ENCODE measurements at places on chromosomes 2 and 18.

DNA sequence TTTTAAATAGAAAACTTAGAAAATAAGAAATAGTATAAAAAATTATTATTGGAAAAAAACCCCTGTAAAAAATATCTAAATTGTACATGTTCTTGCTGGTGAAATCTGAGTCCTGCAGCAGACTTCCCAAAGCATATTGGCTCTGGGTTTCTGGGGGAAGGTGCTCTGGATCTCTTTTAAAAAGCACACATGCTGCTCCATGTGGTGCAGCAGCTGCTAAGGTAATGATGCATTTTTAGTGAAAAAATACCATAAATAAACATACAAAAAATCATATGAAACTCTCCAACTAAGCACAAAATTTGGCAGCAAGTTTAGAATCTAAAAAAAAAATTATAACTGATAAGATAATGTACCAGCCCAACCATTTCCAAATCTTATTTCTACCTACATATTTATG lies 216.5 kb downstream of the GPD2 start:
- DNase-seq = no peak

DNA sequence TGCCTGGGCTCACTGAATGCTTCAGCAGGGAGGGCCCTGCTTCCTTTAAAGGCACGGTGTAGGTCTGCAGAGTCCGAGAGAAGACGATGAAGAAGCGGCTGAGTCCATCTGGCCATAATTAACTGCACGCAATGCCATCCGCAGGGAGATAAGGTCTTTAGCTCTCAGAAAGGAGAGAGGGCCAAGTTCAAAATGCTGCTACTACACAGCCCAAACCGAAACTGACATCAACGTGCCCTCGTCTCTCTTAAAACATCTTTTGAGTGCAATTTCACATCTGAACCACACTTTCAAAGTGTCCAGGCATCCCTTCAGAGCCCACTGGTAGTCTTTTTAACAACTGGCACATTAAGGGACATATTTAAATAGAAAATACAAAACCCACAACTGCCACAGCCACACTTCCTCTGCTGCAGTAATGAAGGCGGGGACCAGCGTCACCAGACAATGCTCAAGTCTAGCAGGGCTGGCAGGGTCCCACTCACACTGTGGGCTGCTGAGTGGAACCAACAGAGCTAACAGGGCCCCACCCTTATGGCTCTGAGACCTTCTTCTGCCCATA lies 35.8 kb downstream of the ST3GAL5 start:
- DNase-seq = peak; percentile 40

DNA sequence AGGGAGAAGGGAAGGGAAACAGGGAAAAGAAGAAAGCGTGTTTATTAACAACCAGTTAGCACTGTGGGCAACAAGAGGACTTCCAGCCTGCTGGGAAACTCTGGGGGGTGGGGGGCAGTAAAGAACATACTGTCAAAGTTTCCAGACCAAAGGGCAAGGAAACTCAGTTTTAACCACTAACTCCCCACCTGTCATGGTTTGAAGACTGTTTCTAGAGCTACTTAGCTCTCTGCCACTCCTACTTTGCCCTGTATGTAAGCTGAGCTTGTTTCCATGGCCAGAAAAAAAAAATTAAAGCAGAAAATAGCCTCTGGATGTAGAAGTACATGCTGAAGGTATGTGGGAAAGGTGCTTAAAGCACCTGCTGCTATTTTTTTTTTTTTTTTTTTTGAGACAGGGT lies 11.0 kb upstream of the PTPN2 start:
- no peak for DNase-seq

- no peak for DNase-seq
Observed at GRCh38 chr18:8514409-8514808, 94.8 kb upstream of the RAB12 start.

- no peak for DNase-seq
Observed at GRCh38 chr18:53004798-53005197, 664.8 kb downstream of the DCC start.

DNA sequence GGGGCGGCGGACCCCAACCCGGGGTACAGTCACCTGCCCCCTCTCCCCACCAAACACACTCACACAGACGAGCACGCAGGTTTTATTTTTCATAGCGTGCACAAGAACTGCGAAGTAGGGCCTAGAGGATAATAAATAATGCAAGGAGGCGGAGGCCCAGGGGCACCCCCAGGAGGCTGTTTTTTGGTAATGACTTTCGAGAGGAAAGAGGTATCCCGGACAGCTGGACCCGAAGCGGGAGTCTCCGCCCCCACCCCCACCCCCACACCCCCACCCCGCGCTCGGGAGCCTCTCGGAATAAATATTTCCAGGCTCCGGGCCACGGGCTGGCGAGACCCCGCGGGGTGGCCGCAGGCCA lies 3.4 kb downstream of the CYP26B1 start:
- DNase-seq = no peak

DNA sequence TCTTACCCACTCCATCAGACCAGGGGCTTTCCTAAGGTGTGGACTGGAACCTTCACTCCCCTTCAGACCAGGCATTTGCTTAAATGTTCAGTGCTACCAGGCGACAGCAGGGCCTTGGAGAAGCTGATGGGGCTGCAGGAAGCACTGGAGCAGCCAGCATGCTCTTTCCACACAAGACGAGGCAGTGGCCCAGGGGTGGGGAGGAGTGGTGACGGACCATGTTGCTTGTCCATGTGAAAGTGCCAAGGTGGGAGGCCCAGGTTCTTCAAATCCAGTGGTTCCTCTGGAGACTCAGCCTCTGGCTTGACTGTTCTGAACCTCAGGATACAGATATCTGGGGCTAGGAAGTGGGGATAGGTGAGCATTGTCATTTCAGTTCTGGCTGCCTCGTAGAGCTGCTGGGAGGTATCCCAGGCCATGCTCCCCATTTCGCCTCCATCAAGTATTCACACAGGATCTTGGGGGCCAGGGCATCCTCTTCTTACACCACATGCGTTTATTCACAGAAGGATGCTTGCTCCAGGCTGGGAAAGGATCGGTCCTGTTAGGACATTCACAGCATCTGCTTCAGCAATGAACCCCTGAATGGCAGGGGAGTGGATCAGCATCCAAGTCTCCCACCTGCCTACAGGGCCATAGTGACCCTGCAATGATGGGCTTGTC lies 62.2 kb downstream of the SFXN5 start:
- DNase-seq = no peak

DNA sequence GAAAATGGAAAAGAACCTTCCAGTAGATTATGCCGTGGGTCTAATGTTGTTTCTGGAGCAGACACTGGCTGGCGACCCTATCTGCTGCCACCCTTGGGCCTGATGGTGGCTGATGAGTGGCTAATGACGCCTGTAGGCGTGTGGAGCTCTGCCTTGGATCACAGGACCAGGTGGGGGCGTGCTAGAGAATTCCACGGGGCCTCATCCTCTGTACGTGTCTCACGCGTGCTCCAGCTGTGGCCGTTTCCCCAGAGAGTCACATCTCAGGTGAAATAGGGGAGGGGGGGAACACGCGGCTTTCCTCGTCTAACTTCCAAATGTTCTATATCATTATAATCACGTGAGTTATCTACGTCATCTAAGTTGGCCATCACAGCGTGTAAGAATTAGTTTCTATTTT lies 160.9 kb upstream of the SMIM21 start:
- DNase-seq = no peak

GRCh38 chr2:16665748-16666448 lies at the start of gene CYRIA:
CYRIA (minus strand) TSS chr2:16665834; CDS start chr2:16588119, 77,715 bp downstream.
- no peak for DNase-seq

- no peak for DNase-seq
Observed at GRCh38 chr2:220123751-220124150, 496.3 kb downstream of the SLC4A3 start.

GRCh38 chr18:11327391-11328009 lies 178.1 kb upstream of the PIEZO2 start:
- no peak for DNase-seq

DNA sequence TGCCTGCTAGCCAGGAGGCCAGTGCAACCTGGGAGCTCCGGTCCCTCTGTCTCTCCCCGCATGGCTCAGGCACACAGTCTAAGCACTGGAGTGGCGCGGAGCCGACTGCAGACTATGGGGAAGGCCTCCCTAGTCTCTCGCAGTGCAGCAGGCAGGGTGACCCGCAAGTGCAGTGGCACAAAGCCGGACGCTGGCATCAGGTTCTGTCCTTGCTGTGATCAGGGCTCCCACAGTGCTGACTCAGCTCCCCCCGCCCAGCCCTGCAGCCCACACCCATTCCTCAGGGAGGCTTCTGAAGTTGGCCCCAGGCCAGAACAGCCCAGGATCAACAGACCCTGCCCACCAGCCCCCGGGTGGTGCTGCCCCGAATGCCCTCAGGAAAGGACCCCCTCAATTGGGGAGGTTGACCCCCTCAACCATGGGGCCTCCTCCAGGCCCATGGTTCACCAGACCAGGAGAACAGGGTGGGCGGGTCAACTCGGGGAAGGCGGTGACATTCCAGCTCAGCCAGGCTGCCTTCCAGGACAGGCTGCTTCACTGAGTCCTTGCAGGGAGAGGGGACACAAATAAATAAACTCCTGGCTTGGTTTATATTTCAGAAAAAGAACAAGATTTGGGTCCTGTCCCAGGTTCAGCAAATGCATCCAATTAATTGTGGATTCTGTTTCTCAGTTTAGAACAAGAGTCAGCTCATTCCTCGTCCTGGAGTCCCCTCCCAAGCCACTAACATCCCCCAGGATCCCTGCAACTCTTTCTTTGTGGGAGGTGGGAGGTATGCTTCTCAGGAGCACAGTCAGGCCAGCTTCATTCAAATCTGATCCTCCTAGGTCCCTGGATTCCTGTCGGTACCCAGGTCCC lies 12.2 kb downstream of the BIN1 start:
- DNase-seq = no peak

DNA sequence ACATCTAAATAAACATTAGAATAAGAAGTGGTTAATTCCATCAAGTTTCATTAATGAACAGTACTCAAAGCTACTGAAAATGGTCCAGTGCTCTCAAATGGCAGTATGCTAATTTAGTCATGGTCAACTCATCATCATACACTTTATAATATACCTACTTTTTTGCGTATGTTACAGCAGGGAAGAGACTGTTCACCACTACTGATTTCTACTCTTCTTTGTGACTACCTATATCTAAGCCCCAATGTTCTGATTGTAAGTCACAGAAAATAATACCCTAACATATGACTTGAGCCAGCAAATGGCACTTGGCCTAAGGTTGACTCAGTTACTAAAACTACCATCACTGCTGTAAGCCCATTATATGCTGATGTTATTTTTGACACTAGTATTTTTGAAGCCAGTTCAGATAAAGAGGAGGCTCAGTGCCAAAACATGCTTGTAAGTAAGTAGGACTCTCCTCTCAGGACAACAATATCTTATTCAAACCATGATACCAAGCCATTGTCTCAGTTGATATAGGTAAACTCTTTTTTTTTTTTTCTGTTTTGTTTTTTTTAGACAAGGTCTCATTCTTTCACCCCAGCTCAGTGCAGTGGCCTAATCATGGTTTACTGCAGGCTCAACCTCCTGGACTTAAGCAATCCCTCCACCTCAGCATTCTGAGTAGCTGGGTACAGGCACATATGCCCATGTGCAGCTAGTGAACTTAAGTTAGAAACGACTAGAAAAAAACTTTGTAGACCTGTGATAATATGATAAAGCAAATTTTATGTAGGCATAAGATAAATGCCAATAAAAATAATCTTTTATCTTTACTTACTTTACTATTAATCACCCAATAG lies 266.9 kb downstream of the ZNF385B start:
- DNase-seq = no peak
